ENCODE measurements at places on chromosomes 13 and 19.

DNA sequence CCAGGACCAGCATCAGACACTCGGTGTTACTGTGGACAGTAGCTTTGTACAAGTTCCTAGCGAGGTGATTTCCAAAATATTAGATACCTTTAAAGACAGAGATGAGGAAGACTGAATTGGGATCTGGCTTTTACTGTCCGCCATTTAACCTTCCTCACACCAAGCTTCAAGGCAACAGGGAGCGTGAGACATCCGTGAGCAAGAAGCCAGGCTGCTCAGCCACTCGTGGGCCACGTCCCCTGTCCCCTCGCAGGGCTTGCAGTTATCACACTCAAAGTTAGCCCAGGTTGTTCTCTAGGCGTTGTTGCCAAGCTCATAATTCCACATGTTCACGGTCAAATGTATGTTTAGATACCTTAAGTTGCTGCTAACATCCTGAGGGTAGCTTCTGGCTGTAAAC lies 102.9 kb downstream of the COL4A2 start:
- no peak for DNase-seq

- no peak for DNase-seq
Observed at GRCh38 chr13:110331362-110331761, 24.3 kb downstream of the COL4A2 start.

GRCh38 chr13:113475911-113476310 lies 14.6 kb downstream of the DCUN1D2 start:
- no peak for DNase-seq

DNA sequence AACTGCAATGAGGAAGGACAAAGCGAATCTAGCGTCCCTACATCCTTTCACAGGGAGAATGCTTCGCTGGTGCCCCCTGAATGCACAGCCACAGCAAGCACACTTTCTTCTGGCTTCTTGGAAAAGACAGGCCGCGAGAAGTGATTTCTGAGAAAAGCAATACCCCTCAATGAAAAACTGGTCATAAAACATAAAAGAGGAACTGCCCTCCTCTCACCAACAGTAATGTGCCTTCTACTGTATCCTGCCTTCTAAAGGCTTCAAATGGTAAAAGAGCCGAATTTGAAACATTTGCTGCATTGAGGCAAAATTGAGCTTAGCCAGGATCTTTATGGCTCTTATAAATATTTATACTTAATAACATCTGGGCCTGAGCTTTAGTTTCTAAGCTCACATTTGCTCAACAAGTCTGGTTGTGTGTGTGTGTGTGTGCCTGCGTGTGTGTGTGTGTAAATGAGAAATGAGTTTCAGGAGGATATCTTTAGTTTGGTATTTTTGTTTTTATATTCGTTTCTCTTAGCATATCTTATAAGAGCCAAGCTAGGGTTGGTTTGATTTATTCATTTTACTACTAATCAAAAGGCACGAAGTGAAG lies 246.1 kb upstream of the MAB21L1 start:
- DNase-seq: no peak

GRCh38 chr13:51541809-51542258 lies 42.4 kb upstream of the WDFY2 start:
- DNase-seq: no peak

DNA sequence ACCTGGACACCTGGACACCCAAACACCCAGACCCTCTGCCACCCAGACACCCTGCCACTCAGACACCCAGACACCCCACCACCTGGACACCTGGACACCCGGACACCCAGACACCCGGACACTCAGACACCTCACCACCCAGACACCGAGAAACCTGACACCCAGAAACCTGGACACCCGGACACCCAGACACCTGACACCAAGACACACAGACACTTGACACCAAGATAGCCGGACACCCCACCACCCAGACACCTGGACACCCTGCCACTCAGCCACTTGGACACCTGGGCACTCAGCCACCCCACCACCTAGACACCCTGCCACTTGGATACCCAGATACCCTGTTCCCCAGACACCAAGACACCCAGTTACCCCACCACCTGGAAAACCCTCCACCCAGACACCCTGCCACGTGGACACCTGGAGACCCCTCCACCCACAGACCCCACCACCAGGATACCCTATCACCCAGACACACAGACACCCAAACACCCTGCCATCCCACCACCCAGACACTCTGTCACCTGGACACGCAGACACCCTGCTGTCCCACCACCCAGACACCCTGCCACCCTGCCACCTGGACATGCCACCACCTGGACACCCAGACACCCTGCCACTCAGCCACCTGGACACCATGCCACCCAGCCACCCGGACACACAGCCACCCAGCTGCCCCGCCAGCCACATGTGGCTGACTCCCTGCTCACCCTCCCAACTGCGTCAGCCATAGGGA lies 17.4 kb downstream of the C19orf12 start:
- DNase-seq: no peak

DNA sequence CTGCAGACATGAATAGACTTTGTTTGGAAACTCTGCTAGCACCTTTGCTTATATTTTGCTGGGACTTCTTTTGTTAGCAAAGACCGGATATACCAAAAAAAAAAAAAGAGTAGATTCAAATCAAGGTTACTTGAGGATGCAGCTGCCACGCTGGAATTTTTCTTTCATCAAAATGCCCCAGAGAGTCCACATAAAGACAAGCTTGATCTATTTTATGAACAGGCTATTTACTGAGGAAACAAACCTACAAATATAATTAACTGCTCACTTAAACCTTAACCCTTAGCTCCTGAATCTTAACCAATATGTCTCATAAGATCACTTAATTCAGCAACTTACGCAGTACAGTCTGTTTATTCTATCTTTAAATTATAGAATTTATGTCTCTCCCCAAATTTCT lies 27.1 kb upstream of the DOCK9 start:
- no peak for DNase-seq

DNA sequence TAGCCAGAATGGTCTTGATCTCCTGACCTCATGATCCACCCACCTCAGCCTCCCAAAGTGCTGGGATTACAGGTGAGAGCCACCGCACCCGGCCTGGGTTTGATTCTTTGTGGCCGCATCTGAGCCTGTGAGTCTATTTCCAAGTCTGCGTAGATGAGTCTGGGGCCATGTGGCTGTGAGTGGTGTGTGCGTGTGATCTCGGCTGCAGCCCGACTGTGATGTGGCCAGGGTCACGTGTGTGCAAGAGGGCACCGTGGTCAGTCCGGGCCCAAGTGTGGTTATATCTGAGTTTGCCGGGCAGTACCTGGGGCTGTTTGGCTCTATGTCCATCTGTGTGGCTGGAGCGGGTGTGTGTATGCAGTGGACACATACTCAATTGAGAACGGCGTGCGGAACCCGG lies 5.4 kb downstream of the MEIS3 start:
- DNase-seq: no peak

GRCh38 chr19:33444562-33445441 lies 71.3 kb downstream of the CEBPG start:
- no peak for DNase-seq

DNA sequence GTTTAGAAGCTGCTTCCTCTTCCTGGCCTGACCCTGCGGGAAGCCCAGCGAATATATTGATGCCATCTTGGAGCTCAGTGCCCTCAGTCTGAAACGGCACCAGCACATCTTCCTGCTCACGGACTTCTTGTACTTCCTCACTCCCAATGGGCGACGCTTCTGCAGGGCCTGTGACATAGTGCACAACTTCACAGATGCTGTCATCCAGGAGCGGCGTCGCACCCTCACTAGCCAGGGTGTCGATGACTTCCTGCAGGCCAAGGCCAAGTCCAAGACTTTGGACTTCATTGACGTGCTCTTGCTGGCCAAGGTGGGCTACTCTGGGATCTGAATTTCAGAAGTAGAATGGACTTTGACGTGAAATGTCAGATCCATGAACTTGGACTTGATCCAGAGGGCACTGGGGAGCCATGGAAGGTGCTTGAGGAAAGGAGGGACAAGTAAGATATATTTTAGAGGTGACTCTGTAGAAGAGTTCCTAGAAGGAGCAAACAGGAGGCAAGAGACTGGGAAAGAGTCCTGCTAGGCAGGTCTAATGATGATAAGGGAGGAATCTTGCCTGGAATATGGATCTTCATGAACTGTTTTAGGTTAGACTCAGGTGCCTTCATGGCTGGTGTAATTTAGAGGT lies 38.4 kb upstream of the CYP4F8 start:
- no peak for DNase-seq

DNA sequence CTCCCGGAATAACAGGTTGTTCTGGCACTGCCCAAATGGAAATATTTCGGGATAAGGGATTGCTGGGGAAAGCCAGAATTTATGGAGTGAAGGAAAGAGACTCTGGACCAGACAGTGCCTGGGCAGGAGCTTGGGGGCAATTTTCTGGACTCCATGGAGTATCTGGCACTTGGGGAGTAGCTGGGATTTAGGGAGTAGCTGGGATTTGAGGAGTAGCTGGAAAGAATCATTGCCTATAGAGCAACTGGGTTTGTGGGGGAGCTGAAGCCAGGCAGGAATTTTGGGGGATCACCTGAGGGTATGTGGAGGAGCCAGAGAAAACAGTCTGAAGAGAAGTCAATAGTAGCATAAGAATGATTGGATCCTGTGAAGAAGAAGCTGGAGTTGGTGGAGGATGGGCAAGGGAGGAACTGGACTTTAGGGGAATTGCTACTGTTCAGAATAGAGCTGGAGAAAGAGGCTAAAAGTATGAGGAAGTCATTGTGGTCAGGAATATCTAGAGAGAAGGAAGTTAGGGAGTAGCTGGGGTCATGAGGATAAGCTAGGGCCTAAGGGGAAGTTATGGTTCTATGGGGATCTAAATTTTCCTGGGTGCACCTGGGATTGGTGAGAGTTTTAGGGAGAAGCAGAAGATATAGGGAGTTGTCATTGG lies 14.8 kb downstream of the FSD1 start:
- no peak for DNase-seq

DNA sequence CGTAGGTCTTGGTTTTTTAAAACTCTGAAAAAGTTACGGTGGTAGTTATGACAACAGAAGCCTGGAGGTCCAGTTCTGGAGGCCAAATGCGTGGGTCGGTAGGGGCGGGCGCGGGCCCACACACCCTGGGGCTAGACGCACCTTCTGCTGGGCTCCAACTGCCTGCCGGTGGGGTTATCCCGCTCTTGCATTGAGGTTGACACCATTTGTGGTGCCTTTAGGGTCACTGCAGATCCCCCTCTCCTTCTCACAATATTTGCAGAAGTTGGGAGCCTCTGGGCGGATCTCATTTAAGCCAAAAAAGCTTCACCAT lies 81.6 kb downstream of the CHST8 start:
- DNase-seq: no peak

DNA sequence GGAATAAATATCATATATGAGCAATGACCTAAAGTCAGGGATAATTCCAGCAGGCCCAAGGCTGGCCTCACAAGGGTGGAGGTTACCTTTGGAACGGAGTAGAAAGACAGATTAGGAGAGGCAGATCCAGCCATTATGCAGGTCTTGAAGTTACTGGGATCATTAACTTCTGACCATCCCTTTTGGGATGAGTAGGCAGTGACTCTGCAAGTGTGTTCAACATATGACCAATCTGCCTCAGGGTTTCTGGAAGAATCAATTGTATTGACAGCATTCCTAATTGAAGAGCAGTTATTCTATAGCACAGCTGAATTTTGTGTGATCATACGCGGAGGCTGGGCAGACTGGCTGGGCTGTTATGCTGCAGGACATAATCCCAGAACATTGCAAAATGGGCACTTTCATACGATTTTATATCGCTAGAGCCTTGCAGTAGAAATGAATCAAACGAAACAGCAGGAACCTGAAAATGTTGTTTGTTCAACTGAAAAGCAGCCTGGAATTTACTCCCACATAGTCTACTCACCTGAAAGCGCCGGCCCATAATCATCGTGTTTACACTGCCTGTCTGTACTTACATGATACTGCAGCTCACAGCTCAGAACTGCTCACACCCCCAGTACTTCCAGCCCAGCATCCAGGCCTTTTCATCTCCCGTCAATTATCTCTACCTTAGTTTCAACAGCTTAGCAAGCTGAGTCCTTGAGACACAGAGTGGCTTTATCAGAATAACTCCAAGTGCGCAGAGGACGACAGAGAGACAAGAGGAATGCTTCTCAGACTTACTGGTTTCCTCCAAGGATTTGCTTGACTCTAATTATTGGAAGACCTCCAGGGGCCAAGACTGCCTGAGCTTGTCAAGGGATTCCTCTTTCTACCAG lies 556.1 kb downstream of the EFNB2 start:
- no peak for DNase-seq

DNA sequence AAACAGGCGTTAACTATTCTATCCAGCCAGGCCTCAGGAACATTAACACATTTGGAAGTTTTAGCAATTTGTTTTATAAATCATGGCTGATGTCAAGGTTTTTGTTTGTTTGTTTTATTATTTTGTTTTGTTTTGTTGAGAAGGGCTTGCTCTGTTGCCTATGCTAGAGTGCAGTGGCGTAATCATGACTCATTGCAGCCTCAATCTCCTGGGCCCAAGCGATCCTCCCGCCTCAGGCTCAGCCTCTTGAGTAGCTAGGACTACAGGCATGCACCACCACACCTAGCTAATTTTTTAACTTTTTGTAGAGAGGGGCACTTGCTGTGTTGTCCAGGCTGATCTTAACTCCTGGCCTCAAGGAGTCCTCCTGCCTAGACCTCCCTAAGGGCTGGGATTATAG lies 28.3 kb downstream of the NUP58 start:
- DNase-seq: no peak

DNA sequence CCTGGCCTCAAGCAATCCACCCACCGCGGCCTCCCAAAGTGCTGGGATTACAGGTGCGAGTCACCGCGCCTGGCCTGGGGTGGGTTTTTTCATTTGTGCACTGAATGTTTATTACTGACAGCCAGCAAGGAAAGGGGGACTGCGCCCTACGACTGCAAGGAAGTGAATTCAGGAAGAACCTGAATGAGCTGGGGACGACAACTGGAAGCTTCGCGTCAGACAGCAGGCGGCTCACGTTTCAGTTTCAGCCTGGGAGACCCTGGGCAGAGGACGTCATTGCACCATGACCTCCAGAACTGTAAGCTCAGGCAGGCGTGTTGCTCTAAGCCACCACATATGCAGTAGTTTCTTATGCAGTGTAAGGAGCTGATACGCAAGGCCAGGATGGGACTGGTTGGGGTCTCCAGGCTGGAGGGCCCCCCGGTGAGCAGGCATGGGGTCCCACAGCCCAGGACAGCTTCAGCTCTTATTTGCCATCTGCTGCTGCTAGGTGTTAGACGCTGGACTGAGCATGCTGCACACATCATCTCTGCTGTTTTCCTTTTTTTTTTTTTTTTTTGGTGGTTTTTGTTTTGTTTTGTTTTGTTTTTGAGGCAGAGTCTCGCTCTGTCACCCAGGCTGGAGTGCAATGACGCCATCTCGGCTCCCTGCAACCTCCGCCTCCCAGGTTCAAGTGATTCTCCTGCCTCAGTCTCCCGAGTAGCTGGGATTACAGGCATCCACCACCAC lies 66.6 kb downstream of the GADD45B start:
- peak; percentile 1 for DNase-seq

- peak; percentile 13 for DNase-seq
Observed at GRCh38 chr13:45120967-45121831, 889 bp downstream of the GTF2F2 start.

GRCh38 chr13:25080773-25081172 lies 15.2 kb upstream of the PABPC3 start:
- DNase-seq: no peak
